ENCODE measurements at places on chromosomes 5 and 9.
A peak's percentile ranks its signal among the peaks of the same experiment; 100 is the strongest.

- DNase-seq, result no peak
Observed at GRCh38 chr5:80576383-80576782, 6.3 kb upstream of the ANKRD34B start.

DNA sequence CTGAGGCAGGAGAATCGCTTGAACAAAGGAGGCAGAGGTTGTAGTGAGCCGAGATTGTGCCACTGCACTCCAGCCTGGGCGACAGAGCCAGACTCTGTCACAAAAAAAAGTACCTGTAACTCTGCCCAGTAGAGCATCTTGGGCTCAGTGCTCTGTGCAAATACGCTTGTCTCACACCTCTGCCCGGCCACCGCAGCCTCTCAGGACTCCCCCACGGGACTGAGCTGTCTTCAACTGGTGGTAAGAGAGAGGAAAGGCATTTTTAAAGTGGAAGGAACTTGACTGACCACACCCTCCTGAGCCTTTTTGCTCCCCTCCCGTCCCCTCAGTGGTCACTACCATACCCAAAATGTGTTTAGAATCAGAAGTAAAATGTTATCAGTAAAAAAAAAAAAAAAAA is 174.3 kb upstream of the PIK3R1 start:
- no peak for DNase-seq

- DNase-seq, result no peak
Observed at GRCh38 chr5:1525624-1526189, 1.9 kb upstream of the LPCAT1 start.

- no peak for DNase-seq
Observed at GRCh38 chr9:122883125-122883524, 22.0 kb downstream of the RC3H2 start.

- DNase-seq, result no peak
Observed at GRCh38 chr5:27087747-27088146, 49.4 kb upstream of the CDH9 start.

DNA sequence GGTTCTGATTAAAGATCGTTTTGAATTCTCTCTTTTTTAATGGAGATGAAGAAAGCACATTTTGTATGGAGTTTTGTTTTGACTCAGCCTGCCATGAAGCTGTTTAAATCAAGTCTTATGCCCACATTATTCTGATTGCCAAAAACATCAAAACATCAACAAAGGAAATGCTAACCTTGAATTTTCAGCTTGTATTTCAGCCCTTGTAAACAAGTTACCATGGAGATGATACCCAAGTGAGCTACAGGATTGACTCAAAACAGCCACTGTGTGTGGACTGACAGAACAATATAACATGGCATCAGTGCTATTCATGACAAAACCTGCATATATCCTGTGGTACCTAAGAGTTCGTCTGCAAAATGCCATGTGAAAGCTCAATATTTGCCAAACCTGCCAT is 1581.0 kb downstream of the MAT2B start:
- no peak for DNase-seq

DNA sequence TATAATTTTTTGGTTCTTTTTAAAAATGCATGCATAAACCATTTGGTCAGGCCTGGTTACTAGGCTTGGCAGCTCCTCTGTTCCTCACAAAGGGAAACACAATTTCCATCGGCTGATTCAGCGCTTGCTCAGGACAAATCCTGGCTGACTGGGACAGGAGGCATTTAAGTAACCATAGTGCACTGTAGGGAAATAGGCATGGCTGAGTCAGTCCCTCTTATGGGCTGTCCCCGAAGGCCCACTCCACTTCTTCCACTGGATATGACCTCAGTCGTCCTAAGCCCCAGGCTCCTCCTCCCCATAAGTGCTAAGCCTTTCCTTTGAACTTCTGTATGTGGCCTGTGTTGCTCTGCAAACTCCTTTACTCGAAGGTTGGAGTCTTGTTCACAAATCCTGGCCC is 71.2 kb upstream of the GLIS3 start:
- no peak for DNase-seq

GRCh38 chr5:113204525-113205161 is 228.0 kb downstream of the DCP2 start:
- DNase-seq, result no peak

DNA sequence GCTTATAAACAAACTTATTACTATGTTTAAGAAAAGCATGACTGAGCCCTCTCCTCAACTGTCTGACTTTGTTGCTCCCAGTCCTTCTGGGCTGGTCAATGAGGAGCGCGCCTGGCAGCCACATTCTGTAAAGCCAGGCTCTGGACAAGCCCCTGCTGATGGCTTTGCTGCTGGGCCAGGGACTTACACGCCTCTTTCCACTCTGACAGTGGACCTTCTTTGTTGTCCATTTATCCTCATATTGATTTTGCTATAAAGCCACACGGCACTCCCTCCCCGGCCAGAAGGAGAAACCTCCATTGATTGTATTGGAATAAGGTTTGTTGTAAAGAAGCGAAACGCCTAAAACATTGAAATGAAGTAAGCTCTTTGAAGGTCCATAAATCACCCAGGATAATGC is 50.6 kb downstream of the C5orf15 start:
- DNase-seq, result no peak

DNA sequence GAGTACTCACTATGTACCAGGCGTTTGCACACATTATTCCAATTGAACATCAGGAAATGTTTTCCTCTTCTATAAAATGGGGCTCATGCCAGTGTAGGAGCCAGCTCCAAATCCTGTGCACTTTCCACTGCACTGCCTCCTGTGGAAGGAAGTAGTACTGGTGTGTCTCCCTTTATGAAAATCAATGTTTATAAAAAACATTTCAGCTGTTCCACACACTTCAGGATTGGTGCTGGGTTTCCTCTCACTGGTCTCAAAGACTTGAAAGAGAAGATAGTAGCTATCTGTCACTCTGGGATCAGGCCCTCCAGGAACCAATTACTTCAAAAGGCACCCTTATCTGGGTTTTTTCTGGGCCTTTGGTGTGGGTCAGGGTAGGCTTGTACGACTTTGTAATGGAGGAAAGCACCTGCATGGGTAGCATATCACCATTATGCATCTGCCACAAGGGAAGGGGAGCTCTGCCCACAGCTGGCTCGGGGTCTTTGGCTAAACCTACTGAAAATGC is 32.5 kb downstream of the RAB14 start:
- DNase-seq, result peak; percentile 21

GRCh38 chr9:7752481-7752880 is 47.1 kb downstream of the DMAC1 start:
- DNase-seq, result no peak

Data from activated CD4-positive, alpha-beta T cell treated with anti-CD3 and anti-CD28 coated beads for 48 hours (primary cell).